ENCODE measurements at places on chromosomes 2 and 18.

DNA sequence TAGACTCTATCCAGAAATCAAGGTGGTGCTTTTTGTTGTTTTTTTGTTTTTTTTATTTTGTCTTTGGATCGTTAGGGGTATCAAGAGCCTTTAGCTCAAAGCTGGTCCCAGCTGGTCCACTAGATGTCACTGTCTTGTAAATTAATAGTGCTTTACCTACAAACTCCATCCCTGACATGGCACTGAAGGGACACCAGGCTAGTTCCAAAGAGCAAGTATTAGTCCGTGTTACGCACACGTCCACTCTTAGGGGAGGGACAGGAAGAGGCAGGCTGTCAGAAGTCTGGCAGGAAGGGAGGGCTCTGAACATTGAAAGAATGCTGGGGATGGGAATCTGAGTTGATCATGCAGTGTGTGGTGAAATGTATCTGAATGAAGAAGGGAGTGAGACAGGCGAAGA lies 85.9 kb upstream of the CCBE1 start:
- no peak for DNase-seq

GRCh38 chr2:95379371-95379831 lies 23.1 kb upstream of the FAHD2A start:
- DNase-seq = no peak

DNA sequence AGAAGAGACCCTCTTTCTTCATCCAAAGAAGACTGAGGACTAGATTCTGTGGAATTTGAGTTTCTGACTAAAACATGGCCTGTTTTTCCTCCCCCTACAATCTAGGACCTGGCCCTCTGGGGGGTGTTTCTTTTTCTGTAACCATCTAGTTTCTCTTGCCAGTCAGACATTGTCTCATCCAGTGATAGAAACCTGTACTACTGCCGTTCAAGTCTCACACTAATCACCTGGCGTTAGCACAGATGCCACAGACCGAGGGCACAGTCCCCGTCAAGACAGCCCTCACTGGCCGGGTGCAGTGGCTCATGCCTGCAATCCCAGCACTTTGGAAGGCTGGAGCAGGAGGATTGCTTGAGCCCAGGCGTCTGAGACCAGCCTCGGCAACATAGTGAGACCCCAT lies 126.9 kb upstream of the NDUFV2 start:
- DNase-seq = no peak

- DNase-seq = no peak
Measured at GRCh38 chr2:179129574-179130238, 79.8 kb upstream of the CCDC141 start.

GRCh38 chr2:206856513-206856912 lies 82.8 kb upstream of the CPO start:
- no peak for DNase-seq

GRCh38 chr2:119478978-119479295 lies 45.3 kb downstream of the SCTR start:
- no peak for DNase-seq

DNA sequence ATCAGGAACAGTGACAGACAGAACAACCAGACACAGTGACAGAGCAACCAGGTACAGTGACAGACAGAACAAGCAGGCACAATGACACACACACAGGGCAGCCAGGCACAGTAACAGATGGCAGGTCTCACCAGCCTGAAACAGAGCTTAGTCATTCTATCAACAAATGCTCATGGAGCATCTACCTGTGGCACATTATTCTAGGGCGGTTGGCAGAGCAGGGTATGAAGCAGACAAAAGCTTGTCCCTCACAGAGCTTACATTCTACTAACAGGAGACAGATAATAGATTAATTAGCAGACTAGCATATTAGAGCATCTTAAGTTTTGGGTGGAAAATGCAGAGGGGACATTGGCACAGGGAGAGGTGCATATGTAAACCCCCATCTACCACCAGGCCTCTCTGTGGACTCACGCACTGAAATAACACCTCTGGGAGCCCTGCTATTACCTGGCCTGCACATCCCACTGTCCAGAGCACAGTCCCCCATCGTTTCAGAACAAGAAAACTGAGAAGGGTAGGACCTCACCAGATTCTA lies 64.1 kb upstream of the RAB6C start:
- DNase-seq = no peak

DNA sequence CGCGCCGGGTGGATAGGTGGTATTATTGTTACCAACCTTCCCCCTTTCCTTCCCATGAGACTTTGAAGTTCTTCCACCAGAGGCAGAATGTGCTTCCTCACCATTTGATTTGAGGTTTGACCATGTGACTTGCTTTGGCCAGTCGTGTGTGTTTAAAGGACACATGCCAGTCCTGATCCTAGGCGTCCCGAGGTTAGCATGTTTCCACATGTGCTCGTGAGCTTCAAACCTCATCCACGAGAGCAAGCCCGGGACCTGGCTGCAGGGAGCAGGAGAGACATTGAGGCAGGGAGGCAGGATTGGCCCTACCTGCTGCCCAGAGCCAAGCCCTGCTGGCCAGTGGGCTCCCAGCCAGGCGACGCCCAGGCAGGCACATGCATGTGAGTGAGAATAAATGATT lies 27.4 kb upstream of the EDAR start:
- no peak for DNase-seq

GRCh38 chr18:9695605-9696004 lies 12.5 kb upstream of the RAB31 start:
- DNase-seq = no peak

- no peak for DNase-seq
Measured at GRCh38 chr2:191646163-191646902, 31.6 kb upstream of the NABP1 start.

- no peak for DNase-seq
Measured at GRCh38 chr2:119960821-119961220, 52.1 kb upstream of the EPB41L5 start.

DNA sequence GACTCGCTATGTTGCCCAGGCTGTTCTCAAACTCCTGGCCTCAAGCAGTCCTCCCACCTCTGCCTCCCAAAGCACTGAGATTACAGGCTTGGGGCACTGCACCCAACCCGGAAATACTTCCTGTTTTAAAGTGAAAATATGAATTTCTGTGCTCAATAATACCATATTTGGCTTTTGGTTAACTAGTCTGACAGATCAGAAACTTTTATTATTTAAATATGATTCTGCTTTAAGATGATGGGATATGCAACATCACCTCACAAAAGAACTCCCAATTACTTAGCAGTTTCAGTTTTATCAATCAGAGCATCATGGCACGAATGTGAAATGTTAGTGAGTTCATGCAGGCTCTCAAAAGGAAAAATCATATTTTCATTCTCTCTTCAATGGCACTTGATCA lies 120.6 kb downstream of the PTRHD1 start:
- DNase-seq = no peak

GRCh38 chr2:60522462-60522861 lies 31.0 kb downstream of the BCL11A start:
- DNase-seq = no peak

DNA sequence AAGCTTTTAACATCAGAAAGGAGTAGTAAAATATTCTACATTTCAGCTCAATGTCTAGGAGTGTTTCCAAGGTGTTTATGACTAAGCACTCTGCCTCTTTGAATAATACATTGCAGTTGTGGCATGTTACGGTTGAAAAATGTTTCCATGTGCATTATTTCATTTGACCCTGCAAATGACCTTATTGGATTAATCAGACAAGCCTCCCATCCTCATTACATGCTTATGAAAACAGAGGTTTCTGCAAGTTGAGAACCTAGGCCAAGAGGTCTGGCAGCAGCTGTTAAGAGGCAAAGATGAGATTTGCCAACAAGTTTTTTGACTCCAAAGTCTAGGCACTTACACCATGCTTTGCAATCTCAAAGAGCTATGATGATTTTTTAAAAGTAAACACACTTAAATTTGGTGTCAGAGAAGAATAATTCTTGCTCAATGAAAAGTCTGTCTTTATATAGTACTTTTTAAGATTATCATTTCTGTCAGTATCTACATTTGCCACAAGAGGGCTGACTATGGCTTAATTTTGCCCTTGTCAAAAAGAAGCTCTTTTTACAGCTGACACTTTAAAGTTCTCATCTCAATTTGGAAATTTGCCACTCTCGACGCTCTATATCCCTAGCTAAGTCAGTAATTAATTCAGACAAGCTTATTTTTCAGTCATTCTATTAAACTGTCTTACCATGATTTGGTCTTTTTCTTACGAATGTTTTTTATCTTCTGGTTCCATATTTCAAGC lies 260.6 kb downstream of the PAX3 start:
- no peak for DNase-seq

DNA sequence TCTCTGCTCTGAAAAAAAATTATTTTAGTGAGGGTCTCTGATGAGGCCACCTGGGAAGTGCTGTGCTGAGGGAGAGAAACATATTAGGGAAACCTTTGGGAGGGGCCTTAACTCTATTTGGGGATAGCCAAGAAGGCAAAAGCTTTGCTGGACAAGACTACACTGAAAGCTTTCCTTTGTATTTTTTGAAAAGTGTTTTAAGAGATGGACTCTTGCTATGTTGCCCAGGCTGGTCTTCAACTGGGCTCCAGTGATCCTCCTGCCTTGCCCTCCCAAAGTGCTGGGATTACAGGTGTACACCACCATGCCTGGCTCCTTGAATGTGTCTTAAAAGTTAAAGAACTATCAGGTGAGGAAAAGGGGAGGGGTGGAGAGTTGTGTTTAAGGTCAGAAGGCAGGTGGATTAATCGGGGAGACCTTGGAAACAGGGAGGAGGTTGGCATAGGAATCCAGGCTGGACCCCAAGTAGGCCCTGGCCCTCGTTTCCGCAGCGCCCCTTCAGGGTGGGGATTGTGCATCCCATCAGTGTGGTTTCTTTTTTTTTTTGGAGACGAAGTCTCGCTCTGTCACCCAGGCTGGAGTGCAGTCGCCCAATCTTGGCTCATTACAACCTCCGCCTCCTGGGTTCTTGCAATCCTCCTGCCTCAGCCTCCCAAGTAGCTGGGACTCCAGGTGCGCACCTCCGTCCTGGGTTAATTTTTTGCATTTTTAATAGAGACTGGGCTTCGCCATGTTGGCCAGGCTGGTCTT lies 92.1 kb downstream of the MYCN start:
- no peak for DNase-seq

- no peak for DNase-seq
Measured at GRCh38 chr18:27793013-27793785, 383.7 kb downstream of the CDH2 start.

- no peak for DNase-seq
Measured at GRCh38 chr2:159232456-159233170, 53.9 kb downstream of the WDSUB1 start.

DNA sequence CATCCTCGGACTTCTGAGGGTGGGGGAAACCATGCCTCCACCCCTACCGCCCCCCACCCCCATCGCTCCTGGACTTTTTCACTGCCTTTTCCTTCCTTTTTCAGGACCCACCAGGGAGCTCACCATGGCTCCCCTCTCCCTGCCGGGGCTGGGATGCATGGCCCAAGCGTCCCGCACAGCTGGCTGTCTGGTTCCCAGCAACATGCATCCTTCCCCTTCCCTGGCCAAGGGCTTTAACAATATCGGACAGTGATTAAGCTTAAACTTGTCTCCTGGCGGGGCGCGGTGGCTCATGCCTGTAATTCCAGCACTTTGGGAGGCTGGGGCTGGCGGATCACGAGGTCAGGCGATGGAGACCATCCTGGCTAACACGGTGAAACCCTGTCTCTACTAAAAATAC lies 44.1 kb downstream of the MRO start:
- no peak for DNase-seq

DNA sequence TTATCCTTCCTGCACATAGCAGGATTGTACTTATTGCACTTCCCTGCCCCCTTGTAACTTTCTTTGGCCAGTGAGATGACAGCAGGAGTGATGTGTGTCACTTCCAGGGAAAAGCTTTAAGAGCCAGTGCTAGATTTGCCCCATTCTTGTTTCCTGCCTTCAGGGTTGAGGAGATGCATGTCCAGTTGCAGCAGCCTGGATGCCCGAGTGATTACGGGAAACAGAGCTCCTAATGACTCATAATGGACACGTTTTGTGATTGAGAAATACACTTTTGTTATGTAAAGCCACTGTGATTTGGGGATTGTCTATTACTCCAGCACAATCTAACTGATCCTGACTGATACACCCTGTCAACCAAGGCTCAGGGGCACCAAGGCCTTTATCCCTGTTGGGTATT lies 5.0 kb upstream of the TET3 start:
- DNase-seq = no peak

- no peak for DNase-seq
Measured at GRCh38 chr18:60277855-60278480, 94.6 kb downstream of the MC4R start.

DNA sequence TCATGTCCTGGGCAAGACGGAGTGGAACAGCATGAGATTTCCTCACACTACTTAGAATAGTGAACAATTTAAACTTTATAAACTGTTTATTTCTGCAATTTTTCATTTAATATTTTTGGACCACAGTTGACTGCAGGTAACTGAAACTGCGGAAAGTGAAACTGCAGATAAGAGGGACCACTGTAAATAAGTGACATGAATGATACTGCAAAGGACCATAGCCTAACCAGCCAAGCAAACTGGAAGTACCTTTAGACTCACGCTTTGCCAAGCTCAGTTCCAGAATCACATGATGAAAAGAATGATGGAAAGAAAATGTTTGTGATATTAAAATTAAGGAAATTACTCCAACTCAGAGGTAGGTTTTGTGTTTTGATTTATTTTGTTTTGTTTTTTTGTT lies 94.6 kb upstream of the ITGA4 start:
- DNase-seq = no peak

GRCh38 chr2:97770445-97770844 lies 57.1 kb downstream of the ZAP70 start:
- no peak for DNase-seq

- DNase-seq = no peak
Measured at GRCh38 chr18:12420821-12421421, 13.2 kb downstream of the PRELID3A start.

GRCh38 chr2:108223573-108223972 lies 16.2 kb upstream of the SULT1C3 start:
- DNase-seq = no peak

- no peak for DNase-seq
Measured at GRCh38 chr2:30348825-30349224, 98.2 kb upstream of the LCLAT1 start.

GRCh38 chr18:39761273-39761672 lies 2193.8 kb upstream of the PIK3C3 start:
- DNase-seq = no peak

DNA sequence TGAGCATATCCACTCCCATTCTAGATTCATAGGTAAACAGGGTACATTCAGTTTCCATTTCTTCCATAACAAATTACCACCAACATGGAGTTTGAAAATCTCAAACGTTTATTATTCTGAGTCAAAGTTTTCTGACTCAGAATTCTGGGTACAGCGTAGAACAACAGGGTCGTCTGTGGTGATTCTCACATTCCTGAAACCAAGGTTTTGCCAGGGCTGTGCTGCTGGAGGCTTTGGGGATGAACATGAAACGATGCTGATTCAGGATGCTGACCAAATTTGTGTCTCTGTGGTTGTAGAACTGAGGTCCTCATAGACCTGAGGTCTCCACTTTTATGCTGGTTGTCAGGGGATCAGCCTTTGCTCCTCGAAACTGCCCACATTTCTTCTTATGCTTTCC lies 255.7 kb downstream of the DSEL start:
- no peak for DNase-seq

Data from T1000 (cell line).